Fibroblast of the conjunctiva (primary cell): ENCODE measurements at places on chromosomes 2 and 18.

DNA sequence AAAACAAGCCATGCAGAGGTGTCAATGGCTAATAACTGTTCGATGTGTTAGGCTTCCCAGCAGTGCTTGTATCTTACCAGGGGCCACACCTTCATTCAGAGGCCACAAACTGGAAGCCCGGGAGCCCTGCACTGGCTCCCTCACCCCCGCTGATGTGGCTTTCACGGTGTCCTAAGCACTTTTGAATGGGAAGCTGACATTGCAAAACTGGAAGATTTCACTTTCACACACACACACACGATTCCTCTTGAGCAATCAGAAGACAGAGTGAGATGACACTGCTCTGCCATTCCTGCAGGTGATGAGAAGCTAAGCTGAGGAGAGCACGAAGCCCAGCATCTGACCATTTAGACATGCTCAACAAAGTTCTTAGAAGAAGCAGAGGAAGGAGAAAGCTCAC, 8.6 kb upstream of the ZNF407 start:
- no peak for DNase-seq

DNA sequence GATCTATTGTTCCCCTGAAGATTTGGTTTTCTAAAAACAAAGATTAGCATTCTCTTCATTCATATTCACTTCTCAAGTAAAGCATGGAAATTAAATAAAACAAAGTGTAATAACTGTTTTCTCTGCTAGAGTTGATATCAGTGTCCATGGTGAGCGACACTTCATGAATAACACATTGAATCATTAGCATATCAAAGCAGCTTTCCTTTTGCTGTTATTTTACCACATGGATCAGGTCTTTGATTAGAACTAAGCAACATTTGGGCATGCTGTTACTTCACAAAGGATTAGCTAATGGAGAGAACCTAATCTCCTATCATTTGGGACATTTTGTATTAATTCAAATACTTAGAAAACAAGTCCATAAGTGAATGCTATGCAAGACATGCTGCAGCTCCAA, 368.8 kb upstream of the CDH19 start:
- DNase-seq = no peak

DNA sequence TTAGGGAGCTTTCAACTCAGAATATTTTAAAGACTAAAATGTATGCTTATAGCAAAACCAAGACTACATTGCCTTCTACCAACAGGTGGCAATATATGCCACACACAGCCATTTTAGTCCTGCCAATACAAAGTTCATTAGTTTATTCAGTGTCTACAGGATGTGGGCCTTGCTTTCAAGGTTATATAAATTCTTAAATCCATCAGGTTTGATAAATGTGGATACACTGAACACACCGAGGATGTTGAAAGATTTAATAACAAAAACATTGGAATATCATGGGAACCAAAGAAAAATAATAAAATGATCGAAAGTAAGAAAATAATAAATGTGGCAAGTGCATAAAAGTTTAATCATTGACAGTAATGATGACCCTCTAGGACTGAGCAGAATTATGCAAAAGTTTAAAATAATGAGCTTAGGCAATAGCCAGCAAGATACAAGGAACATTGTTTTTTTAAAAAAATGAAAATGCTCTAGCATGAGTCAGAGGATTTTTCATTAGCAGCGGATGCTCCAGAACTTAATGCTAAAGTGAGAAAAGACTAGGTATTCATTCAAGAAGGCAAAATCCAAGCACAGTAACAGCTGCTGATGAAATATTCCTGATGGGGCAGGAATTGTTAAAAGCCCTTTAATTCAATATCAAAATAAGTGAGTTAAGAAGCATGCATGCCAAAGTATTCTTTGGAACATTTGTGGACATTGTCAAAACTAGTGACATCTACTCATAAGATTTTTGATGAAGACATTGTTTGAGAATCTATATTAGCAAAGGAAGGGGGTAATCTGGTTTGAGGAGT, 14.2 kb downstream of the SCN9A start:
- peak; percentile 46 for DNase-seq

- DNase-seq = no peak
Observed at GRCh38 chr2:57880967-57881366, 165.6 kb upstream of the VRK2 start.

DNA sequence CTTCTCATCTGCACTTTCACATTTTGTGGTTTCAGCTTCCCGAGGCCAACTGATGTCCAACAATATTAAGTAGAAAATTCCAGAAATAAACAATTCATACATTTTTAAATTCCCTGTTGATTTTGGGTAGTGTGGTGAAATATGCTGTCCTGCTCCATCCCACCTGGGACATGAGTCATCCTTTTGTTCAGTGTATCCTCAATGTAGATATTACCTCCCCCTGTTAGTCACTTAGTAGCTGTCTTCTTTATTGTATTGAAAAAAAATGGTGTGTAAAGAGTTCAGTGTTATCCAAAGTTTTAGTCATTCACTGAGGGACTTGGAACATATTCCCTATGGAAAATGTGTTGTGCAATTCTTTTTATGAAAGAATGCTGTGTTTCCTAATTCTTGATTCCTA, 348.1 kb downstream of the SOCS6 start:
- no peak for DNase-seq

DNA sequence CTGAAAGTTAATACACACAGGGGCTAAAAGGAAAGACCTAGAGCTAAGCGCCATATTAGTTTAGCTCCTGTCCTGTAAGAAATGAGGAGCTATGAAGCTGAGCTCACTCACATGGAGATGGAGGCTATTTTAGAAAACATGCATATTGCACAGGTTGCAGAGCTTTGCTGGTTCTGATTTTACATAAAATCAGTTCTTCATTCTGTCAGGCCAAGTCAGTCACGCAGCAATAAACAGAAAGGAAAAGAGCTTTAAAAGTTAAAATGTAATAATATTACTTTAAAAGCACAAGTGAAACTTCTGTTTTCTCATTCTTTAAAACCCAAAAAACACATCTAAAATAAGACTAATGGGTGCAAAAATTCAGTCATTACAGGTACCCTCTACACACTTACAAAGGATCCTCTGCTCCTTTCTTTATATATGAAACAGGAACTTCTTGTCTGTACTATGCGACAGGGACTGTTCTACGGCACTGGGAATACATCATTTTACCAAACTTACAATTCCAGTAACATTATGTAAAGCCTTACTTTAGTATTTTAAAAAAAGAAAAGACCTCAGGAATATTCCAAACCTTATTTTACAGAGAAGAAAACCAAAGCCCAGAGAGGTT, 113.8 kb downstream of the THADA start:
- DNase-seq = no peak

GRCh38 chr18:3498698-3499471, 48.9 kb downstream of the TGIF1 start:
- DNase-seq = no peak

DNA sequence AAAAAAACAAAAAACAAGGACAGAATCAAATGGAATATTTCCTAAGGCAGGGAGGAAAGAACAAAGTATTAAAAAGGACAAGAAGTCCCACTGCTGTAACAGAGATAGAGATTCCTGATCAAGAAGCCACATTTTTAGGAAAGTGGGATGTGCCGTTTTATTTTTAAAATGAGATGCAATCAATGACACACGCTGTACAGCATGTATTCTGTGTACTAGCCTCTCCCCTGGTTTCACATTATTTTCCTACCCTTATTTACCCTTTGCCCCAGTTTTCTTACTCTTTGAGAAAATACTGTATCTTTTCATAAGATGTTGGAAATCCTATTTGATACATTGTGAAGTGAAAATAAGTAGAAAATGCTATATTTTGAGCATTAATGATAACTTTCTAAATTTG, 45.8 kb downstream of the E2F6 start:
- DNase-seq = no peak

- DNase-seq = no peak
Observed at GRCh38 chr2:210493528-210493927, 17.0 kb upstream of the LANCL1 start.

DNA sequence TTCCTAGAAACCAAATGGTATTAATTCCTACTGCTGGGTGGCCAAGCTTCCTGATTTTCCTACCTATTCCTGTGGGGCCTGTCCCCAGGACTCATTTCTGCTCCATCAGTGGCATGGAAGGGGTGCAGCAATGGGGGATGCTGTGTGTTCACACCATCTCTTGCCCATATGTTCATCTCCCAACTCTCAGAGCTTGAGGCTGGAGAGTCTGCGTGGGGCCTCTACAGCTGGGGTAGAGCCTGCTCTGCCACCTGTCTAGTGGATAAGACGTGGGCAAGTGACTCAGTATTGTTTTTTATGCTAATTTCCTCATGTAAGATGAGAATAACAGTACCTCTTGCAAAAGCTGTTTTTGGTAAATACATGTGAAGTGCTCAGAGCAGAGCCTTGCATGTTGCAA, 149.8 kb downstream of the ACTR3 start:
- DNase-seq = no peak

DNA sequence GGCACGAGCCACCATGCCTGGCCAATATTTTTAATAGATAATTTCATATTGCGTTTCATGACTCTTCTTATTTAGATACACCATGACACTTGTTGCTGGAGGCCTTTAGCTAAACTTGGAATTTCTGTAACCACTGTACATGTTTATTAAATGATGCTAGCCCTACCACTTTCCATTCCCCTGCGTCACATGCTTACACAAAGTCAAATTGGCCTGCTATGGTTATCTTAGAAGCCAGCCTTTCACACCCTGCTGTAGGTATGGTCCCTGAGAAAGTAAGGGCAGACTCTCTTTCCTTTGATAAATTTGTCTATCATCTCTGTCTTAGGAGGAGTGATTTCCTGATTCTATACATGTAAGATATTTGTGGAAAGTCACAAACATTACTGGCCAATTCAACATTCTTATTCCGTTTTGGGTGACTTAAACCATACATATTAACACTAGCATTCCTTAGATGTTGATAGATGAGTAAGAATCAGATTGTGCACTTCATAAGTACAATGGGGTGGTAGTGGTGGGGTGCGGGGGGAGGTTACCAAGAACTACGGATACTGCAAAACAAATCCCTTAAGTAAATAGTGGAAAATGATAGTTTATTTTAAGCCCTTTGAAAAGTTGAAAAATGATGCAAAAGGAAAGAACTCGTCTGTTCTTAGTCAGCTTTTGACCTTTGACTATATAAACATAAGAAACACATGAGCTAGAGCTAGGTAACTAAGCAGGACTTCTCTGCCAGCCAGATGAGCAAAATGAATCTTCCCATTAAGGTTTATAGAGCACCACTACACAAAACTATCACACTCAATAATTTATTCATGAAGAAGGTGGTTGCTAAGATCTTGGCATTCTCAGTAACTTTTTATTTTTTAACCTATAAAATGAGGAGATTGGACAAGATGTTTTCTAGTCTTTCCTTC, 7.9 kb upstream of the NDUFV2 start:
- peak; percentile 86 for DNase-seq

- no peak for DNase-seq
Observed at GRCh38 chr2:102837626-102838198, 75.9 kb downstream of the TMEM182 start.

DNA sequence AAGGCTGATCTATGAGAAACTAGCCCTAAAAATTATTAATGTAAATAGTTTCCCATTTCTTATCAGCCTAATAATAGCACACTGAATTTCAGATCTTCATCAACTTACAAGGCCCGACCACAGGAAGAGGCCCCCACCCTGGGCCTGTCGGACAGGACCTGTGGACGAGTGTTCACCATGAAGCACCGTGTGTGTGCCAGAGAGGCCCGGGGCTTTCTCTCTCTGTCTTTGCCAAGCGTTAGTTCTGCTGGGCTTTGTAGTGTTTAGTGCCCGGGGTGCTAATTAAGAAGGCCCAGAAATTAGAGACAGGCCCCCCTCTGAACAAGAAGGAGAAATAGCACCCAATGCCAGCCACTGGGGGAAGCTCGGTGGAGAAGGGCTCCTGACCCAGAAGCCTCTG, 265.7 kb downstream of the TWIST2 start:
- no peak for DNase-seq

GRCh38 chr18:59623456-59624368, 73.5 kb downstream of the CCBE1 start:
- peak; percentile 12 for DNase-seq

GRCh38 chr2:162462911-162463310, 119.0 kb downstream of the GCA start:
- no peak for DNase-seq

DNA sequence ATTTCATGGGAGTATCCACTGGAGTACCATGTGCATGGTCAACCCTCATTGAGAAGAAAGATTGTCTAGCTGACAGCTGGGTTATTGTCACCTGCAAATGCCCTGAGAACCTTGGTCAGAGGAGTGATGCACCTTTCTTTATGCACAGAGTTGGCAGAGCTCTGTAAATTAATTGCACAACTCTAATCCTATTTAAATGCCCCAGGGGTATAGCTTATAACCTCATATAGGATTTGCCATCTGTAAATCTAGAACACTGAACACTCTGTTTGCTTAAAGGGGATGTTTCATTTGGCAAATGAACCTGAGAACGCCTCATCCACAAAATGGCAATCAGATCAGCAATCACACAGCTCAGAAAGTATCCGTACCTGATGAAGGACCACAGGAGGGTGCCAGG, 71.8 kb upstream of the SP5 start:
- no peak for DNase-seq

DNA sequence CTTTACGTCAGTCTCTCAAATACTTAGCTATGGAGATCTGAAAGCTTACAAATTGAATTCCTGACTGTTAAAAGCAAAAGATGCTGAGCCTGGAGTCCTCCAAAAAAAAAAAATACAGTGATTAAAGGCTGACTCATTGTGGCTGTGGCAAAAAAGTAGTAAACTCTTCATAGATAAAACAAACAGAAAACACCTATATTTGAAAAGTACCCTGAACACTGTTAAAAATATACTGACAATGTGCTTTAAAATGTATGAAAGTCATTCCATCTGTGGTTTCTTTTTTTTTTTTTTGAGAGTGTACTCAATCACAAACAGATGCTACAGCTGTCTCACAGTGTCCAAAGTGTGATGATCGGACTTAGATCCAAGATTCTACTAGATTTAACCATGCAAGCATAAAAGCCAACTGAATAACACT, 267.6 kb upstream of the CYP26B1 start:
- peak; percentile 49 for DNase-seq

DNA sequence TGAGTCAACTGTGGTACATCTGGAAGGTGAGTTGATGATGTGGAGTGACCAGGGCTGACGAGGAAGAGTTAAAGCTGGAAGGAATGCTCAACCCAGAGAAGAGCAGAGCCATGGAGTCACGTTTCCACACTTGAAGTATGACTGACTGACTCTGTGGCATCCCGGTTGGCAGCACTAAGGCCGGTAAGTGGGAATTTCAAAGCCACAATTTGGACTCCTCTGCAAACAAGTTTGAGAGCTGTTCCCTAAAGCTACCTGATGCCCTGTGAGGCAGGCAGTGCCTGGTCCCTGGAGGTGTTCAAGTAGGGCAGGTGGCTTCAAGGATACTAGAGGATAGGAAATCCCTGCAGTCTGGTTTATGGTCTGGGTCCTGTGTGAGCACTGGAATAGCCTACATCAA, 69.3 kb upstream of the ITGB6 start:
- DNase-seq = no peak

DNA sequence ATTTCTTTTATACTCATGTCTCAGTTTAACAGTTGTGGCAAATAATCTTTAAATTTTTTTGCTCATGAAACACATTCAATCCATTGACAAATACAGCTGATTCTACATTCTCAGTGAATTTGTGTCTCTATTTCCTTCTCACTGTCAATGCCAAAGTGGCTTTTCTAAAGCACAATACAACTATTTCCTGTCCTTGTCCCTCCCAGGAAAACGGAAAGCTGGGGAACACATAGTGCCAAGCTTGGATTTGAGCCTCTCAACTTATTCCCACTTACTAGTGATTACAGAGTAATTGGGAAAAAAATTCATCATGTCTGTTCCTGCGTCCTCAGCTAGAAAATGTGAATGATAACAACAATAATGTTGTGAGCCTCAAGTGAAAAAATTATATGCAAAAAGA, 899.7 kb upstream of the CDH2 start:
- DNase-seq = no peak
